EL (cell line): ENCODE measurements at places on chromosomes 2 and 18.
A peak's percentile ranks its signal among the peaks of the same experiment; 100 is the strongest.

- no peak for DNase-seq
These were observed 170.7 kb upstream of the NRP2 start for GRCh38 chr2:205511641-205512040.

DNA sequence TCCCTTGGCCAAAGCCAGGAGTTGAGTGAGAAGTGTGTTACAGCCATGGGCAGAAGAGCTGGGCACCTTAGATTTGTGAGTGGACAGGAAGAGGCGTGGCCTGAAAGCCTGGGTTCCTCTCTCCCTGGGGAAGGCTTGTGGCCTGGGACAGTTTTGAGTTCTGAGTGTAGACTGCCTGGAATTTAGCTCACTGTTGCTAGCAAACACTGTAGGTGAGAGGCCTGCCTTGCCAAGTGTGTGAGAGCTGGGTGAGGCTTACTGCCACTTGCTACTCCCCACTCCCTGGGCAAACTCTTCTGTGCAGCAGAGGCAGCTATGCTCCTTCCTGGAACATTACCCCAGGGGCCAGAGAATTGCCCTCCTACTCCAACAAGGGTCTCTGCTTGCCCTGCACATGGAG lies 150.0 kb upstream of the GALNT5 start:
- DNase-seq = no peak

DNA sequence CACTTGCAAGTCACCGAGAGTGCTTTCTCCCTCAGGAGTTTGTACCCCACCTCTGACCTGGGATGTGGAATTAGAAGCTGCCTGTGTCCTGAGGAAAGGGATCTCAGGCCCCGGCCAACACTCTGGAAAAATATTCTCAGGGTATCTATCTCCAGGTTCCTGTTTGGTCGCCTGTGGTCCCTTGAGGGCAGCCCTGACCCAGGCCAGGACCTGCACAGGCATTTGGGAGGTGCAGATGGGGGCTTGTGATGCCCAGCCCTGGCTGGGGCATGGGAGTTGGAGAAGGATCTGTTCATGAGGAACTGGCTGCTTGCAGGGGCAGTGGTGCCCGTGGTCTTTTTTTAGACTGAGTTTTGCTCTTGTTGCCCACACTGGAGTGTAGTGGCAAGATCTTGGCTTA lies 46.3 kb downstream of the MYCN start:
- no peak for DNase-seq

GRCh38 chr2:177698281-177698680 lies 305.7 kb downstream of the AGPS start:
- no peak for DNase-seq

DNA sequence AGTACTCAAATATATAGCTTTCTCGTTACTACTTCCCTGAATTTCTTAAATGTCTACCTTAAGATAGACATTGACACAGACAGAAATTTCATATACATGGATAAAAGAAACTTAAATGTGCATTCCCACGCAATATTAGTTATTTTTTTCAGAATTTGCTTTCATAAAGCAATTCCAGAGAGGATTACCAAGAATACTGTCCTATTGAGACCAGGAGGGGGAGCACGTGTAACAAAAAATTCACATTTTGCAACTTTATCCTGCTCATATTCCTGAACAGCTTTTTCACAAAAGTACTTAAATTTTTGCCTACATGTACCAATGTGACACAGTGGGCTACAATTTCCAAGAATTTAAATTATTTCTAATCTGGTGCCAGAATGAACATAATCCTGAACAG lies 30.7 kb upstream of the ERCC3 start:
- DNase-seq = peak; percentile 50

GRCh38 chr18:12372406-12372805 lies 4.6 kb downstream of the AFG3L2 start:
- DNase-seq = no peak

DNA sequence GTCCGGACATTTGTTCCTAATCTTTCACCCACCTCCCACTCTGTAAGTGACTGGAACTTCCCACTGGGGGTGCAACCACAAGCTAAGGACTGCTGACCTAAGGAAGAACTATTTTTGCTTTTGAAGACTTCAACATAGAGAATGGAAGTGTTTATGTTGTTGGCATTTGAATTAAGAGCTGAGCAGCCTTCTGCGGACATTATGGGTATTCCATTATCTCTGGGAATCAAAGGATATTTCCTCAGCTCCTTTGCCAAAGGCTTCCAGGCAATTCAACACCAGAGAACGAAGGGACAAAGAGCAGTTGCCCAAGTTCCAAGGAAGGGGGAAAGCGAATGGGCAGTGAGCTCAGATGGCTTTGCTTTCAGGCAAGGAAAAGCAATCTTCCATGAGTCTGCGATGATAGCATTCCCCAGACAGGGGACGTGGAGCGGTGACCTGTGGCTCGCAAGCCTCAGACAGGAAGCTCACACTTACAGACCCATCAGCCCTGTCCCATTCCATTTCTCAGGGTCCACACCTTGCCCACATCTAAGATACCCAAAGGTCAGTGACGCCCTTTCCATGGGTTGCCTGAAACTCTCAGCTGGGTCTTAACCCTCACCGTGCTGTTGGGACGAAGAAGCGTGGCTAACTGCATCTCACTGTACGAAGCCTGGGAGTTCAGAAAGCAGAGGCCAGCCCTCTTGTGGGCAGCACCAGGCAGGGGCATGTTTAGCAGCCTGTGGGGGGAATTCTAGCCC lies 116.8 kb downstream of the COPS8 start:
- DNase-seq = no peak
